Transverse colon (tissue), 4 donors: ENCODE measurements at places on chromosomes 3 and 15.

- no peak for DNase-seq
- H3K27ac ChIP-seq: peak overlapping the region; percentile 6
- H3K4me1 ChIP-seq: peaks cover 5% of the 10 kb centered on the region
- H3K36me3 ChIP-seq: no peaks in the 10 kb centered on the region
- no peaks in the 10 kb centered on the region for H3K27me3 ChIP-seq
- no peak overlapping the region for H3K4me3 ChIP-seq
These were observed 8.0 kb upstream of the ANKRD28 start for GRCh38 chr3:15805756-15806266.

DNA sequence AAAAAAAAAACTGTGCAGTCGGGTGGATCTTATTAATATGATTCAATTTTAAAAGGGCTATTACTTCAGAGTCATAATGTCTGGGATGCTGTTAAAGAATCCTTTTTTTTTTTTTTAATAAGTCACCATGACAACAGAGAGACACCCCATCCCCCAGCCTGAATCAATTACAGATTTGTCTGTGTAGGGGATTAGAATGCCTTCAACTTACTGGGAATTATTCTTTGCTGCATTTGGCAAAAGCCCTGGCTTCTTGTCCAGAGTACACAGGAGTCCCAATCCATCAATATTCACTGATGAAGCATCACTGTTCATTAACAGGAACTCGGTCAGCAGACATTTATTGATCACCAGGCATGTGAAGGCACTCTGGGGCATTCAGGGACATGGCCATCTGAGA is 12.7 kb upstream of the PXYLP1 start:
- H3K4me1 ChIP-seq: no peaks in the 10 kb centered on the region
- H3K27ac ChIP-seq: no peak overlapping the region
- H3K27me3 ChIP-seq: no peaks in the 10 kb centered on the region
- no peaks in the 10 kb centered on the region for H3K36me3 ChIP-seq

- H3K27ac ChIP-seq: no peak overlapping the region
- no peaks in the 10 kb centered on the region for H3K27me3 ChIP-seq
- H3K4me3 ChIP-seq: no peak overlapping the region
- peak; percentile 42 for DNase-seq
- no peaks in the 10 kb centered on the region for H3K4me1 ChIP-seq
These were observed 78.0 kb upstream of the SLC25A36 start for GRCh38 chr3:140863580-140864009.

DNA sequence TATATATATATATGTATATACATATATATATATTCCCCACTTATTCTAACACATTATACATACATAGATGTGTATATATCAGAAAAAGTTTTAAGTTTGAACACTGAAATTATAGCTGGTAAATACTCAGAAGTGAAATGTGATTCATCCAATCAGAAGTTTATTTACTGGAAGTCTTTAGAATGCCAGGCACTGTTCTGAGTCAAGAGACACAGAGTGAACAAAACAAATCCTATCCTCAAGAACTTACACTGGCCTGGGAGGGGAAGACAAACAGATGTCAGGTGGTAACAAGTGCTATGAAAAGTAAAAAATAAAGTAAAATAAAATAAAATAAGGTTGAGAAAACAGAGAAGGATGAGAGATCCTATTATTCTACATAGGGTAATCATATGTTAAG is 13.4 kb downstream of the DHX36 start:
- H3K4me3 ChIP-seq: no peak overlapping the region
- no peaks in the 10 kb centered on the region for H3K27me3 ChIP-seq
- H3K27ac ChIP-seq: no peak overlapping the region

DNA sequence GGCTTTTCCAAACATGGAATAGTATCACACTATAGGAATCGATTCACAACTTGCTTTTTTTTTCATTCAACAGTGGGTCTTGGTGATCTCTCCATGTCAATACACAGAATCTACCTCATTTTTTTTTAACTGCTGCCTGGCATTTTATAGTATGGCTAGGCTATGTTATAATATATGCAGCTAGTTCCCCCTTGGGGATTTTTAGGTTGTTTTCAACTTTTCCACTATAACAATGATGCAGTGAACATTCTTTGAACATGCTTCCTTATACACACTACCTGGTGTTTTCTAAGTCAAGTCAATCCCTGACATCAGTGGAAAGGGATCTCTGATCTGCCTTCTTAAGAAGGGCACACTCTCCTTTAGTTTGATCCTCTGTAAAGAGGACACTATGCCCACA is 46.5 kb upstream of the PLXND1 start:
- no peaks in the 10 kb centered on the region for H3K27me3 ChIP-seq
- H3K36me3 ChIP-seq: no peaks in the 10 kb centered on the region
- no peaks in the 10 kb centered on the region for H3K4me1 ChIP-seq
- no peak overlapping the region for H3K27ac ChIP-seq

- no peak overlapping the region for H3K4me3 ChIP-seq
- no peaks in the 10 kb centered on the region for H3K4me1 ChIP-seq
- no peaks in the 10 kb centered on the region for H3K27me3 ChIP-seq
- no peak overlapping the region for H3K27ac ChIP-seq
These were observed 245.1 kb downstream of the XXYLT1 start for GRCh38 chr3:195025884-195026200.

DNA sequence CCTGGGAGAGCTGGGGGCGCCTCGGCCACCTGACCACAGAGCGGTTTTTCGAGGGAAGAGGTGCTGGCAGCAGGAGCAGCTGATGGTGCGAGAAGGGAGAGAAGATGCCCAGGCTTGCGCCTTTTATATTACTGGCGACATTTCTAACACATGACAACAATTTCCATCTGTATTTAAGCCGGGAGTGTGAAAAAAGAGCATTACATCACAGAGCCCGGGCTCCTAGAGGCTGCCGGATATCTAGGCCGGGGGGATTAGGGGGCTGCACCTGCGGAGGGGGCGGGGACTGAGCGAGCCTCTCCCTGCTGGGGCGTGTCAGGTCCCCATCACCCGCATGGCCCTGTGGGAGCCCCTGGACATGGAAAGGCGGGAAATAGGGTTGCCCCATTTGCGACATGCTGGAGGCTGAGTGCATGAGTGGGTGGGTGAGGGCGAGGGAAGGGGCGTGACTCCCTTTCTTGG is 440.7 kb downstream of the MAGI1 start:
- no peak overlapping the region for H3K4me3 ChIP-seq
- peaks cover 12% of the 10 kb centered on the region for H3K4me1 ChIP-seq
- H3K36me3 ChIP-seq: no peaks in the 10 kb centered on the region
- no peak overlapping the region for H3K27ac ChIP-seq
- DNase-seq: no peak

- H3K4me1 ChIP-seq: no peaks in the 10 kb centered on the region
- no peak overlapping the region for H3K27ac ChIP-seq
- H3K27me3 ChIP-seq: no peaks in the 10 kb centered on the region
- no peaks in the 10 kb centered on the region for H3K36me3 ChIP-seq
These were observed 91.1 kb upstream of the SLC24A5 start for GRCh38 chr15:48029642-48030041.

- no peaks in the 10 kb centered on the region for H3K36me3 ChIP-seq
- peak overlapping the region; percentile 87 for H3K27ac ChIP-seq
- H3K4me1 ChIP-seq: peaks cover 47% of the 10 kb centered on the region
- DNase-seq: peak; percentile 51
- H3K4me3 ChIP-seq: no peak overlapping the region
- H3K27me3 ChIP-seq: no peaks in the 10 kb centered on the region
These were observed 10.2 kb downstream of the MUC4 start for GRCh38 chr3:195801251-195802183.

DNA sequence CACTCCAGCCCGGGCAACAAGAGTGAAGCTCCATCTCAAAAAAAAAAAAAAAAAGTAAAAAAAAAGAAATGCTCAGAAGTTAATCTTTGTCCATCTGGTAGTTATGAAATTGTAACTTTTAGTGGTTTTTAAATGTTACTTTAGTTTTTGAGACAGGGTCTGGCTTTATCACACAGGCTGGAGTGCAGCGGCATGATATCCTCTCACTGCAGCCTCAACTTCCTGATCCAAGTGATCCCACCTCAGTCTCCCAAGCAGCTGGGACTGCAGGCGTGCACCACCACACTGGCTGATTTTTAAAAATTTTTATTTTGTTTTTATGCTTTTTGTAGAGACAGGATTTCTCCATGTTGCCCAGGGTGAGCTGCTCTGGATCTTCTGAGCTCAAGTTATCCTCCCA is 1.3 kb downstream of the RNU5B-1 start:
- H3K36me3 ChIP-seq: no peaks in the 10 kb centered on the region
- H3K4me1 ChIP-seq: peaks cover 4% of the 10 kb centered on the region
- no peaks in the 10 kb centered on the region for H3K27me3 ChIP-seq
- DNase-seq: no peak
- no peak overlapping the region for H3K27ac ChIP-seq

DNA sequence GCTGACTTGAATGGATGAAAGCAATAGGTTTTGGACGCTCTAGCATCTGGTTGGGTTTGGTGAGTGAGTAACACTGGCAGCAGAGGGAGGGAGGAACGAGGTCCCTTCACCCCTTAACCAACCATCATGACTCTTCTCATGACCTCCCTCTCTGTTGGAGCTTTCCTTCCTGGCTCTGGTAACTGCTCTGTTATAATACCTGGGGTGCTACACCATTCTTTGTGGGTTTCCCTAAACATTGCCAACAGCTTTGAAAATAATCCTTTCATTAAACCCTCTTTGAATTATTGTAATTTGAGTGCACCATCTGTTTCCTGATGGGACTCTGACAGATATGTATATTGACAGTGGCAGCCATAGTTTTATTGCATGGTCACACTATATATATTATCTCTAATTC is 146.2 kb upstream of the PTPRG start:
- no peaks in the 10 kb centered on the region for H3K36me3 ChIP-seq
- H3K4me3 ChIP-seq: no peak overlapping the region
- DNase-seq: no peak
- no peaks in the 10 kb centered on the region for H3K4me1 ChIP-seq

GRCh38 chr15:47500842-47501241 is 216.5 kb upstream of the SEMA6D start:
- H3K4me3 ChIP-seq: no peak overlapping the region
- no peak overlapping the region for H3K27ac ChIP-seq
- no peaks in the 10 kb centered on the region for H3K27me3 ChIP-seq

DNA sequence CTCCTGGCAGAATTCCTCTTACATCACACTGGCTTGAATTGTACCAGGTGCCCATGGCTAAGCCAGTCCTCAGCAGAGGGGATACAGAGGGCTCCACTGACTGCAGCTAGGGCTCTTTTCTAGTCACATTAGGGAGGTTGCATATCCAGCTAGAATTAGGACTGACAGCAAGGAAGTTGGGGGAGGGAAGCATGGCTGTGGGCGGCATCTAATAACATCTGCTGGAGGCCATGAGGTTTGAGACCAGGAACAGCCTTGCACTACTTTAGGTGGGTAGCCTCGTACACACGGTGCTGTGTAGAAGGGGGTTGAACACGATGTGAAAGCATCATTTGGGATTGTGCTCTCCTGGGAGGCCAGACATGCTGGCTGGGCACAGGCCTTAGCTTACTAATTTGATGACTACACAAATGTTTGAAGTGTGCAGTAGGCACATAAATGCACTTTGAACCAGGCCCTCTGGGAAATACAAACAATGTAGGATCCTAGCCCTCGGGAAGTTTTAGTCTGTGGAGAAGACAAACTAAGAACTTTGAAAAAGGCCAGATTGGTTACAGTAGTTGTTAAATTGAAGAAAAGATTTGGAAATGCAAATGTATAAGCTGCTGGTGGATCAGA is 30.2 kb downstream of the CHCHD6 start:
- no peak overlapping the region for H3K27ac ChIP-seq
- H3K36me3 ChIP-seq: no peaks in the 10 kb centered on the region
- H3K27me3 ChIP-seq: no peaks in the 10 kb centered on the region
- no peak overlapping the region for H3K4me3 ChIP-seq
- DNase-seq: no peak

DNA sequence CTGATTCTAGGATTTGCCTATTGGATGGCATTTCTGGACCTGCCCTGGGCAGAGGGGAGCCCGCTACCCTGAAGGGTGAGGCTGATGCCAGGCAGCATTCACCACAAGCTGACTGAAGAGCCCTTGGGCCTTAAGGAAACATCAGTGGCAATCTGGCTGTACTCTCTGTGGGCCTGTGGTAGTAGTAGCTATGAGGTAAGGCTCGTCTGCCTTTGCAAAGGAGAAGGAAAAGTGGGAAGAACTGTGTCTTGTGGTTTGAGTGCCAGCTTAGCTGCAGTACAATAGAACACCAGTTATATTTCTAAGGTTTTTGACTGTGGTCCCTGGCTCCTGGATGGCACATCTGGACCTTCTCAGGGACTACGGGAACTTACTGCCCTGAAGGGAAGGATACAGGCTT is 51.5 kb downstream of the SPTSSB start:
- no peak overlapping the region for H3K4me3 ChIP-seq
- H3K27me3 ChIP-seq: no peaks in the 10 kb centered on the region
- no peaks in the 10 kb centered on the region for H3K36me3 ChIP-seq
- no peak overlapping the region for H3K27ac ChIP-seq
- no peaks in the 10 kb centered on the region for H3K4me1 ChIP-seq

DNA sequence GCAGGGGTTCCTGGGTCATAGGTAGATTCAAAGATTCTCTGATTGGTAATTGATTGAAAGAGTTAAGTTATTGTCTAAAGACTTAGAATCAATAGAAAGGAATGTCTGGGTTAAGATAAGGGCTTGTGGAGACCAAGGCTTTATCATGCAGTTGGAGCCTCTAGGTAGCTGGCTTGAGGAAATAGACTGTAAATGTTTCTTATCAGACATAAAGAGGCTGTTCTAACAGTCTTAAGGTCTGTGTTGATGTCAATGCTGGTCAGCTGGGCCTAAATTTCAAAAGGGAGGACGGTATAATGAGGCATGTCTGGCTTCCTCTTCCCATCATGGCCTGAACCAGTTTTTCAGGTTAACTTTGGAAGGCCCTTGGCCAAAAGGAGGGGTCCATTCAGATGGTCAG is 48.9 kb downstream of the GASK1A start:
- H3K4me3 ChIP-seq: no peak overlapping the region
- H3K4me1 ChIP-seq: no peaks in the 10 kb centered on the region
- no peaks in the 10 kb centered on the region for H3K36me3 ChIP-seq
- DNase-seq: no peak

- H3K27me3 ChIP-seq: peaks cover 6% of the 10 kb centered on the region
- H3K4me3 ChIP-seq: no peak overlapping the region
- no peak overlapping the region for H3K27ac ChIP-seq
These were observed 12.8 kb downstream of the CFAP100 start for GRCh38 chr3:126407412-126408044.

GRCh38 chr15:83304861-83305703 is 20.6 kb upstream of the BNC1 start:
- H3K36me3 ChIP-seq: no peaks in the 10 kb centered on the region
- H3K4me3 ChIP-seq: no peak overlapping the region
- no peak overlapping the region for H3K27ac ChIP-seq

- DNase-seq: peak; percentile 29
- H3K27me3 ChIP-seq: no peaks in the 10 kb centered on the region
- no peaks in the 10 kb centered on the region for H3K36me3 ChIP-seq
- H3K4me3 ChIP-seq: peak overlapping the region; percentile 90
- H3K4me1 ChIP-seq: peaks cover 5% of the 10 kb centered on the region
These were observed 292 bp downstream of the USP4 start for GRCh38 chr3:49339581-49339940.

- H3K27ac ChIP-seq: no peak overlapping the region
- H3K4me3 ChIP-seq: no peak overlapping the region
- H3K36me3 ChIP-seq: no peaks in the 10 kb centered on the region
These were observed 26.7 kb downstream of the EAF1 start for GRCh38 chr3:15453991-15454625.
